Stimulated activated CD4-positive, alpha-beta T cell treated with anti-CD3 and anti-CD28 coated beads, Interleukin-12 subunit alpha, Interleukin-12 subunit beta, amount 100 ng/mL, for 48 hours (primary cell): ENCODE measurements at places on chromosomes 2 and 18.

DNA sequence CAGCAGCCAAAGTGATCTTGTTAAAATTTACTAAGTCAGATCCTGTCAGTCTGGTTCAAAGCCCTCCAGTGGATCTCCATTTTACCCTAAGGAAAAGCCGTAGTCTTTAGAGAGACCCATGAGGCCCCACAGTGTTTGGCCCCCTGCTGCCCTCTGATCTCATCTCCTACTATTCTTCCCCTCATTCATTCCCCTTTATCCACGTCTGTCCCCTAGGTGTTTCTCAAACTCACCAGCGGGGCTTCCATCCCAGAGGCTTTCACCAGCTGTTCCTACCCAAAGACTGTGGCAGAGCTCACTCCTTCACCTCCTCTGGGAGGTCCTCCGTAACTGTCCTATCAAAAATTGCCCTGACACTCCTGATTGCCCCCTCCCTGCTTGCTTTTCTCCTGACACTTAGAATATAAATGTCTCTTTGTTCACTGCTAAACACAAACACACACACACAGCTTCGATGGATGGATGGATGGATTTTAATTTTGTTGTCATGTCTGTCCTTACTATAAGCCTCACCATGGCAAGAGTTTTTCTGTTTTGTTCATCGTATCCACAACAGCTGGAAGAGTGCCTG is 26.1 kb downstream of the LIMS1 start:
- DNase-seq = no peak

GRCh38 chr2:74947703-74948102 is 10.7 kb upstream of the POLE4 start:
- DNase-seq = no peak

- no peak for DNase-seq
Measured at GRCh38 chr2:181243319-181243718, 213.9 kb upstream of the ITGA4 start.

DNA sequence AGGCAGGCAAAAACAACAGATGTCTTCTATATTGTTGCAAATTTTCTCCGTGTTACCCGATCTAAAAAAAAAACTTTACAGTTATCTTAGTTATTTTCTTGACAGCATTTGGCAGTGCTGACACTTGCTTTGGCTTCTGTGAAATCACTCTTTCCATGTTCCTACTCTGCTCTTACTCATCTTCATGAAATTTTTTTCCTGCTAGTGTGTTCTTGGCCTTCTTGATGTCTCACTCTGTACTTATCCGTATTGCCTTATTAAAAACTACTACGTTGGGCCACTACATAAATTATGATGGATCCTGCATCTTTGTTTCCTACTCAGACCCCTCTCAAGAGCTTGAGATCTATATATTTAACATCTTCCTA is 134.4 kb downstream of the IKZF2 start:
- no peak for DNase-seq

- DNase-seq = no peak
Measured at GRCh38 chr2:149702571-149702970, 115.0 kb upstream of the MMADHC start.
